ENCODE measurements at places on chromosomes 6 and 20. TPM values are rescaled to one million over a fixed set of nuclear protein-coding genes. Genes with fewer than 3 reads are reported as not detected.

The LTB gene
- total RNA-seq, result 767 TPM

The MMP24 gene
- not detected for total RNA-seq

The ISM1 gene
- 3.0 TPM for total RNA-seq

The ULBP1 gene
- 0.27 TPM for total RNA-seq

The TSHZ2 gene
- 2.9 TPM for total RNA-seq

The ZDHHC14 gene
- total RNA-seq, result 6.8 TPM

The ANKRD66 gene
- total RNA-seq, result not detected

The CLIC5 gene
- 2.6 TPM for total RNA-seq

The TMEM74B gene
- total RNA-seq, result 0.09 TPM

The PEX3 gene
- total RNA-seq, result 20.7 TPM

The PCNA gene
- 497 TPM for total RNA-seq

The C6orf163 gene
- 1.3 TPM for total RNA-seq

The PTK6 gene
- total RNA-seq, result 1.2 TPM
